ENCODE measurements at places on chromosomes 16 and 17.
A peak's percentile ranks its signal among the peaks of the same experiment; 100 is the strongest.

- DNase-seq: no peak
These were observed 13.8 kb upstream of the ABCC3 start for GRCh38 chr17:50620858-50621257.

GRCh38 chr17:78621720-78622490 lies 44.7 kb upstream of the DNAH17 start:
- no peak for DNase-seq

GRCh38 chr16:17343728-17344127 lies 127.0 kb downstream of the XYLT1 start:
- DNase-seq: peak; percentile 68

DNA sequence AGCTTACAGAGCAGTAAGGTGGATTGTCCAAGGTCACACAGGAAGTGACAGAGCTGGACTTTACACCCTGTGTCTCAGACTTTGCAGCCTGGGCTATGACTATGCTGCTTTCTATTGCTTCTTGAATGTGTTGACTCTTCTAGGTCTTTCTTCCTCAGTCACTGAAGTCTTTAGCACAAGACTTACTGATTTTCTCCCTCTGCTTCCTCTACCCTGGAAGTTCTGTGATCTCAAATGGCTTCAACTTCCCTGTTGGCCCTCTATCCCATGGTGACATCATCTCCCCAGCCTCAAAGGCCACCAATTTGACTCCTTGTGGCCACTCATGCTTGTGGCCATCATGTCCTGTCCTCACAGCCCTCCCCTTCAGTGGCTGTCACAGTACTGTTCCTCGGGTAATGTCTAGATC lies 181.3 kb downstream of the HS3ST3A1 start:
- peak; percentile 6 for DNase-seq

DNA sequence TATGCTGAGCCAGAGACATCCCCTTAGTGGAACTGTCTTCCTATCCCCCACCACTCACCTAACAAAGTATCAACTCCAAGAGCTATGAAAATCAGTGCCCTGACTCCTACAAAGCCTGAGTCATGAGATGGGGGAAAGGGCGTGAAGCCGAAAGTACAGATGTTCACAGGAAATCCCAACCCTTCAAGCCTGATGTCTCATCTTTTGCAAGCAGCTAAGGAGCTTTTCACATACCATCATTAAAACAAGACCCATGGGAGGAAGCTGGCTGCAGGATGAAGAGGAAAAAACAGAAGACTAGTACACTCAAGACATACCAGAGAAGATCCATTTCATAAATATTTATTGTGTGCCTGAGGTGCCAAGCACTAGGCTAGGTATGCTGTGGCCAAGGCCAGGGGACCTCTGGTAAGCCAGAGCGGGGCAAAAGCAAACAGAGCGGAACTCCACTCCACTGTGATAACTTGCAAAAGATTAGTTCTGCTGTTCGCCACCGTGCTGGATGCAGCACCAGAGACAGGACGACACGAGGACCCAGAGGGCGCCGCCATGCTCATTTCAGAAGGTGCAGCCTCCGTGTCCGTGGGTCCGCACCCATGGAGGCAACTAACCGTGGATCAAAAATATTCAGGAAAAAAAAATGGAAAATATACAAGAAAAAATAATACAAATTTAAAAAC lies 4.5 kb upstream of the MNT start:
- peak; percentile 35 for DNase-seq

DNA sequence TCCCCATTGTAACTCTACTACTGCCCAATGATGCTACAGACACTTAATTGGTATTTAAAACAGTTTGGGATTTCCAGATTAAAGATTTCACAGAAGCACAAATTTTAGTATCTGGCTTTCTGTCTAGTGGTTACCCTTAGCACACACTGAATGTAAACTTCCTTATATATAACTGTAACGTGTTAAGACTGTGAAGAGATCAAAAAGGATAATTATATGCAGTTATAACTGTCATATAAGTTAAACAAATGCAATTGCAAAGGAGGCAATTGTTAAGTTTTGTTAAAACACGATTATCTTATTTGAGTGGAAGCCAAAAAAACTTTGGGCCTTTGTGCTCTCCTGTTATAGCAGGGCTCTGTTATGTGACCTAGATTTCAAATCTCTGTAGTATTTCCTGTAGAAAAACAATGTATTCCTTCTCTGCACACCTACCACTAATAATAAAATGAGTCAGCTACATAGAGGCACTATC lies 147.9 kb downstream of the STXBP4 start:
- no peak for DNase-seq

- no peak for DNase-seq
These were observed 6.1 kb upstream of the CDR2 start for GRCh38 chr16:22380529-22380928.

- no peak for DNase-seq
These were observed 24.9 kb downstream of the CDRT4 start for GRCh38 chr17:15442311-15443180.

GRCh38 chr16:21116148-21116693 lies 34.4 kb downstream of the DNAH3 start:
- peak; percentile 84 for DNase-seq

GRCh38 chr17:76686538-76687297 lies 24.0 kb downstream of the MXRA7 start:
- no peak for DNase-seq

DNA sequence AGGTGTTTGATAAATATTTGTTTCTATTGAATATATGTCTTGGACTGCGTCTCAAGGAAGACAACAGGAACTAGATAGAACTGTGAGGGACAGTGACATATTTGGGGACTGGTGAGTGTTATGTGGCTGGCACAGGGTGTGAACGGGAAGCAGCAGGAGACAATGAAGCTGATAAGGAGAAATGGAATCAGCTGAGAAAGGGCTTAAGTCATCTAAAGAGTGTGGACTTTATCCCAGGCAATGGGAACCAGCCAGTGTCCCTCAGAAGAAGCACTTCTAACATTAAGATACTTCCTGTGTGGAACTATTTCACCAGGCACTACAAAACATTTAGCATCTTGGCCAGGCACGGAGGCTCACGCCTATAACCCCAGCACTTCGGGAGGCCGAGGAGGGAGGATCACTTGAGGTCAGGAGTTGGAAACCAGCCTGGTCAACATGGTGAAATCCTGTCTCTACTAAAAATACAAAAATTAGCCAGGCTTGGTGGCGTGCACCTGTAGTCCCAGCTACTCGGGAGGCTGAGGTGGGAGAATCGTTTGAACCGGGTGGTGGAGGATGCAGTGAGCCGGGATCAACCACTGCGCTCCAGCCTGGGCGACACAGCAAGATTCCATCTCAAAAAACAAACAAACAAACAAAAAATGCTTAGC lies 41.2 kb downstream of the ARHGAP17 start:
- no peak for DNase-seq

DNA sequence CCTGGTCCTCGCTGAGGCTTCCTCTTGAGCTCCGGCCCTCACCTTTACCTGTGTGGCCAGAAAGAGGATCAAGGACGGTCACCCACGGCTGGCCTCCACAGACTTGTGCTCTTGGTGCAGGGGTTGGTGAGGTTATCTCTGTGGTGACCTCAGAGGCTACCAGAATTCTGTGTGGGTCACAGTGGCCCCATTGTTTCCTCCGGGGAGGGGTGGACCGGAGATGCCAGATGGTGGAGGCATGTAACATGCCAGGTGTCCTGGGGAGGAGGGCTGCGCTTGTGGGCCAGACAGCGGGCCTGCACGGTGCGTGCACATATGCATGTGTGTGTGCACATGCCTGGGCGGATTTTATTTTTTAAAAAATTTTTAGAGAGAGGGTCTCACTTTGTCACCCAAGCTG lies 6.3 kb downstream of the SGCA start:
- DNase-seq: no peak
